ENCODE measurements at places on chromosomes 7 and 10. TPM values are rescaled to one million over a fixed set of nuclear protein-coding genes. Genes with fewer than 3 reads are reported as not detected.

Gene HPSE2
- total RNA-seq, result 0.51 TPM

Gene FKBP6
- total RNA-seq, result not detected

Gene FEZF1
- not detected for total RNA-seq

- H3K36me3 ChIP-seq, result no peaks in the 10 kb centered on the region
- H3K4me3 ChIP-seq, result no peak overlapping the region
- no peaks in the 10 kb centered on the region for H3K27me3 ChIP-seq
- H3K27ac ChIP-seq, result peak overlapping the region; percentile 16
- DNase-seq, result peak; percentile 84
Observed at GRCh38 chr10:35910234-35910633, 268.1 kb upstream of the FZD8 start.

DNA sequence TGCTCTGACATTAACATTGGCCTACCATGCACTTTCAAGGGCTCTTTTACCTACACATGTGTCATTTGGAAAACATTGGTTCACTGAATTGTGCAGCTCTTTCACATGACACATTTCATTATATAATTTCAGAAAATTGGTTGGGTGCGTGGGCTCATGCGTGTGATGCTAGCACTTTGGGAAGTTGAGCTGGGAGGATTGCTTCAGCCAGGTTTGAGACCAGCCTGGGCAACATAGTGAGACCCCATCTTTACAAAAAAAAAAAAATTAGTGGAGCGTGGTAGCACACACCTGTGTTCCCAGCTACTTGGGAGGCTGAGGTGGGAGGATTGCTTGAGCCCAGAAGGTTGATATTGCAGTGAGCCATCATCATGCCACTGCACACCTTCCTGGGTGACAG is 3.9 kb downstream of the TASOR2 start:
- no peaks in the 10 kb centered on the region for H3K27me3 ChIP-seq
- H3K4me3 ChIP-seq, result no peak overlapping the region
- no peaks in the 10 kb centered on the region for H3K4me1 ChIP-seq

DNA sequence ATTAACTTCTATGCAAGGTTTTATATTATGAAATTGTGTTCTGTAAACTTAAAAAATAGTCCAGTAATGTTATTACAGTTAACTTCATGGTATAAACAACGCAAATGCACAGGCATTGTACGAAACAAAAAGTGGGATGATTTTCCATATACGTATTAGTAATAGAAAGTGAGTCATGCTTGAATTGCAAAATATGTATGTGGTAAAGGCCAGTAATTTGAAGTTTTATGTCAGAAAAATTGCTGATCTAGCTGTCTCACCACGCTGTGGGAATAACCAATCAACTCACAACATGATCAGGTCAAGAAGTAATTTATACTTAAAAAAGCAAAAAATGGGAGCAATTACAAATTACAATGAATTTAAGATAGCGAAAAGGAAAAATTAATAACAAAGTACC is 37.0 kb upstream of the GLI3 start:
- H3K4me3 ChIP-seq, result peak overlapping the region; percentile 6
- no peaks in the 10 kb centered on the region for H3K27me3 ChIP-seq
- no peaks in the 10 kb centered on the region for H3K4me1 ChIP-seq

- H3K27ac ChIP-seq, result no peak overlapping the region
- DNase-seq, result peak; percentile 45
- H3K27me3 ChIP-seq, result no peaks in the 10 kb centered on the region
- peaks cover 8% of the 10 kb centered on the region for H3K36me3 ChIP-seq
Observed at GRCh38 chr7:16619979-16620408, 25.6 kb downstream of the ANKMY2 start.

GRCh38 chr10:58003945-58004344 is 263.7 kb downstream of the IPMK start:
- no peaks in the 10 kb centered on the region for H3K27me3 ChIP-seq
- H3K27ac ChIP-seq, result no peak overlapping the region
- H3K4me3 ChIP-seq, result no peak overlapping the region
- no peaks in the 10 kb centered on the region for H3K4me1 ChIP-seq

GRCh38 chr7:68807666-68808065 is 790.6 kb upstream of the AUTS2 start:
- H3K36me3 ChIP-seq, result no peaks in the 10 kb centered on the region
- H3K4me1 ChIP-seq, result no peaks in the 10 kb centered on the region
- no peak overlapping the region for H3K4me3 ChIP-seq
- DNase-seq, result no peak
- no peaks in the 10 kb centered on the region for H3K27me3 ChIP-seq
- H3K27ac ChIP-seq, result no peak overlapping the region

DNA sequence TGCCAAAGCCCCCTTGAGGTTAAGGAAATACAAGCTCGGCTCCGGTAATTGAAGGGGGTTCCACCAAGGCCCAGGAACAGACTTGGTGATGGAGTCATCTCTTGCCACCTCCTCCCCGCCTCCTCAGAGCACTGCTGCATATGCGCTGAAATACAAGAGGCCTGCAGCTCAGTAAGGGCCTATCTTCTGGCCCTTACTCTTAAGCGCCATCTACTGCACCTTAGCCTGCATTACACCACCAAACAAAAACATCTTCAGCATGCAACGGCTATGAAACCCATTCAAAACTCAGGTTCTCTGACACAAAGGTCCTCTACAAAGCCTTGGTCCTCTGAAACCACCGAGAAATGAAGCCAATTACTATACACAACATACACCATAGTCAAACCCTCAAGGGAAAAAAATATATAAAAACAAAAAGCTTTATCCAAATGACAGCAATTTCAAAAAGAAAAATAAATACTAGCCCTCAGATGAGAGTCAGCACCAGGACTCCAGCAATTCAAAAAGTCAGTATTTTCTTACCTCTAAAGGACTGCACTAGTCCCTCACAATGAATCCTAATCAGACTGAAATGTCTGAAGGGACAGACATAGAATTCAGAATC is 176.8 kb upstream of the TBX20 start:
- no peak overlapping the region for H3K27ac ChIP-seq
- DNase-seq, result no peak
- H3K36me3 ChIP-seq, result no peaks in the 10 kb centered on the region
- H3K4me3 ChIP-seq, result no peak overlapping the region
- no peaks in the 10 kb centered on the region for H3K27me3 ChIP-seq
- no peaks in the 10 kb centered on the region for H3K4me1 ChIP-seq

GRCh38 chr7:134084488-134085144 is 42.5 kb upstream of the LRGUK start:
- no peaks in the 10 kb centered on the region for H3K27me3 ChIP-seq
- no peak overlapping the region for H3K27ac ChIP-seq
- no peak overlapping the region for H3K4me3 ChIP-seq
- H3K4me1 ChIP-seq, result no peaks in the 10 kb centered on the region
- DNase-seq, result no peak
- no peaks in the 10 kb centered on the region for H3K36me3 ChIP-seq
